ENCODE measurements at places on chromosomes 6 and 20.
A peak's percentile ranks its signal among the peaks of the same experiment; 100 is the strongest.

- no peak for DNase-seq
Measured at GRCh38 chr20:19026121-19026878, 186.1 kb upstream of the SLC24A3 start.

DNA sequence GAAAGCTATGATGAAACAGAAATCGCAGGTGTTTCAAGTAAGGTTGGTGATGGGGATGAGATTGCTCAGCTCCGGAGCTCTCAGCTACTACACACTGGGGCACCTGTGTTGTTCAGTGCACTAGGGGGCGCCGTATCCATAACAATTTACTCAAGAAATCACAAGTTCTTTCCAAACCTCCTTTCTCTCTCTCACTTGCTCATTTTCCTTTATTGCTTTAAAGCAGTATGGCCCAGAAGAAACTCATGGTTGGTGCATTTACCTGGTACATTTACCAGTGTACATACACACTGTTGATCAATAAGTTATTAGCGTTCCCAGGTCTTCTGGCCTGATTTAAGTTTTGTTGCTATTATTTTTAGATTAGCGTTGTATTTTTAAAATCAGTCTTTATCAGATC is 235.2 kb upstream of the TAB2 start:
- peak; percentile 59 for DNase-seq

GRCh38 chr20:6041808-6042265 is 12.0 kb downstream of the LRRN4 start:
- no peak for DNase-seq

DNA sequence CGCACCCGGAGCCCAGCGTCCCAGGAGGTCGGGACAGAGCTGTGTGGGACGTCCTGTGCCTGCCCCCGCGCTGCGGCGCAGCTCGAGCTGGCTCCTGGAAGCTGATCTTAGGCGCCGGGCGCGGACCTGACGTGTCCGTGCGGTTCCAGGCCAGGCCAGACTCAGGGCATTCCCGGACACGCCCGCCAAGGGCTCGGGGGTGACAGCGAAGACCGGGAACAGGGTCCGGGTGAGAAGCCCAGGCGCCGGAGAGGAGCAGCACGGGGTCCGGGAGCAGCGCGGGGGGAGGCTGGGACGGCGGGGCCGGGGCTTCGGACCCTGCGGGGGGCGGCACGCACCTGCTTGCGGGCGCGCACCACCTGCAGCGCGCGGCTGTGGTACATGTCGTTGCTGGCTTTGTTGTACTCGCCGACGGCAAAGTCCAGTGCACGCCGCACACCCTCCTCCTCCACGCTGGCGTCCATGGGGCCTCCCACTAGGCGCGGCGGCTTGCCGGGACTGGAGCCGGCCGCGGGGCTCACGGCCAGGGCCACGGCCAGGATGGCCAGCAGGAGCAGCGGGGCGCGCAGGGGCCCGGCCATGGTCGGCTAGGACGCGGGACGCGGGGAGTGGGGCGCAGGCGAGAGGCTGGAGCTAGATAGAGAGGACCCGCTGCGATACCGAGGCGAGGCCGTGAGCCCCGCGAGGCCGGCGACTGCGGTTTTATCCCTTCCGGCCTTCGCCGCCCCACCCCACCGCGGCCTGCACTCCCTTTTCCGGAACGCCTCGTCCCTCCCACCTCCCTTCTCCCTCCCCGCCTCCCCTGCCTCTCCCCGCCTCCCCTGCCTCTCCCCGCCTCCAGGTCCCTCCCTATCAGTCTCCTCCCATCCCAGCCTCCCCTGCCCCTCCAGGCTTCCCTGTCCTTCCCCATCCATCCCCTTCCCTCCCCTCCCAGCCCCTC is at the start of gene CST3:
TSS of gene CST3 (minus strand) at position 674 of the 940 bp plus-strand sequence. CDS start at position 581, 93 bp downstream.
- DNase-seq = peak; percentile 86

DNA sequence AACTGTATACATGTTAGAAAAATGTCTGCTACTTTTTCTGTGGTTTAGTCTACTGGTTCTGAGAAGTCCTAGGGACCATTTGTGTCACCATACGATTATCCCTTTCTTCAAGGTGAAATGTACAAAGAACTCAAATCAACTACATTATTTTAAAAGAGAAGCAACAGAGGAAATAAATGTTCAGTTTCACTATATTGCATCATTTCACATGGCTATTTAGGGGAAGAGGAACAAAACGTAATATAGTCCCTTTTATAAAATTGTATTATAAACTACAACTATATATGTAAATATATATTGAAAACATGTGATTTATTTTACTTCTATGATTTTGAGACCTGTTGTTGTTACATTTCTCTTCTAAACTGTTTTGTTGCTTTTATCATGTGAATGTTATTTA is 1308.0 kb downstream of the EPHA7 start:
- DNase-seq = no peak

- DNase-seq = no peak
Measured at GRCh38 chr6:32194388-32194787, 1.9 kb upstream of the GPSM3 start.

GRCh38 chr6:106126482-106126881 is 40.3 kb downstream of the PRDM1 start:
- DNase-seq = no peak

DNA sequence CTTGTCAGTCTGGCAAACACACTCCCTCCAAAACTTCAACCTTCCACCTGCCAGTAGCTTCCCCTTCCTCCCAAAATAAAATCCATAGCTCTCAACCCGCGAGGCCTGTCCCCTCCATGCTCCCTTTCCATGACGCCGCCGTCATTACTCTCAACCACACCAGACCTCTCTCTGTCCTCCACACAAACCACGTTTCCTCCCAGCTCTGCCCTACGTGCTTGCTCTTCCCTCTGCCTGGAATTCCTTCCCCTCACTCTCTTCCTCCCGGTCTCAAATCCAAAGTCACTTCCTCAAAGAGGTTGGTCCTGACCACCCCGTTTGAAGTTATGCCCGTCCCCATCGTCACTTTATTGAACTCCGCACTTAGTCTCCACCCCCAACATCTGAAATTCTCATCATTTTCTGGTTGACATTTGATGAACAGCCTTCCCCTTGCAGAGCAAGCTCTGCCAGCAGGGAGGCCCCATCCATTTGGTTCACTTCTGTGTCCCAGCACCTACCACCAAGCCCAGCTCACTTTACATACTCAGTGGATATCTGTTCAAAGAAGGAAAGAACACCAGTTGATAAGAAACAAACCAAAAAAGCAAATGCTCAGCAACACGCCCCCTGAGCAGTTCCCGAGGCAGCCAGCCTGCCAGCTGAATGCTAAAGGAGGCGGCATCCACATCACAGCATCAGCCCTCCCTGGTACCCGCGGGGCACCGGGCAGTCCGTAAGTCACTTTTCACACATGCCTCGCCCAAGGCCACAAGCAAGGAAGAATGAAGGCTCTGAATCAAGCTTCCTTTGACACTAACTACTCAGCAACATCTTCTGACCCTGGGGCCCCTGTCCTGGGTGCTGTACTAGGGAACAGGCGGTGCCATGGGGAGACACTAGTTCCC is 125.0 kb downstream of the NFATC2 start:
- no peak for DNase-seq

DNA sequence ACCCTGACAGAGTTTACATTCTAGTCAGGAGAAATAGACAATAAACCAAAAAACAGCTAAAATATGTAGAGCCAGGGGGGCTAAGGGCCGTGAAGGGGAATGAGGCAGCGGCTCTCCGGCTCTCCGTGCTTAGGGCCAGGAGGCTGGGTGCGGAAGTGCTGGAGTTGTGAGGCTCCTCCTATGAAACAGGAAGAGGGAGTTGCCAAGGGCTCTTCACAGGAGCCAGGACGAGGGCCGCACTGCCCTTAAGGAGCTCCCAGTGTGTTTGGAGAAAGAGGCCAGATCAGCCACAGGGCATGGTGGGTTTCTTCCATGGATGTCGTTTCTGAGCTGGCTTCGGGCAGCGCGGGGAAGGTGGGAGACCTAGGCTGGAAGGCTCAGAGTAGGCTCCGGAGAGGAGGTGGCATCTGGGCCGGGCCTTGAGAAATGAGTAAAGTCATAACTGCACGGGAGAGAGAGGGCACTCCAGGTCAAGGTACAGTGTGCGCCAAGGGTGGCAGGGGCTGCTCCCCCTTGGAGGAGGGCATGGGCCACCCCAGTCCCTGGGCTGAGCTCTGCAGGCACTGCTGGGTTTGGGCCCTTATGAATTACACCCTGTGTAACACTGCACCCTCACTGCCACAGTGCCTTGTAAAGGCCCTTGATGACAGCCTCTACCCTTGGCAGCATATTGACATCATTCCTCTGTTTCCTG is 20.8 kb upstream of the MLN start:
- no peak for DNase-seq

GRCh38 chr6:37083243-37084138 is 78.0 kb downstream of the FGD2 start:
- peak; percentile 76 for DNase-seq

- no peak for DNase-seq
Measured at GRCh38 chr6:145012039-145012662, 723.2 kb downstream of the EPM2A start.

DNA sequence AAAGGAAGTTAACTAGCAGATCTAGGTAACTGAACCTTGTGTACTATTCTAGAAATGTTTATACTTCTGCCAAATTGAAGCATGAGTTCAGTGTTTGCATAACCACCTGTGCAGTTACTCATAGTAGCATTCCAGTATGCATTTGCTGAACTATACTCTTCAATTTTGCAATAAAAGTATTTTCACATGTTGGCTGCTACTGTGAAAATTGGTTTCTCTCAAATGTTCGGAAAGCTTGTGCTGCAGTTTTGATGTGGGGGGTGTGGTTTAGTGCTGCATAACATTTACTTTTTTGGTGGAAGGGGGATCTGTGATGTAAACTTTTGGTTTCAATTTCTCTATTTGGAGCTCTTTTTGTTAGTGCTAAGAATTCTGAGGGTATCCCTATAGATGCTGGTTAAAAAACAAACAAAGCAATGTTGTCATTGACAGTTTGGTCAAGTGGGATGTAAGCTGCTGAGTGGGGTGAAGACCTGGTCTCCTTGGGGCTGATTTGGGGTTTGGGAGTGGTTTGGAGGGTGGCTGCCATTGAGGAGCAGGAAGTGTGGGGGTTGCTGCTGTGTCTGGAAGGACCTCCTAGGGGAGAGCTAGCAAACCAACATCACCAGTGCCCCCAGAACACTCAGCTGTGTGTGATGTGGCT is 87.8 kb downstream of the CARMIL1 start:
- no peak for DNase-seq

- DNase-seq = no peak
Measured at GRCh38 chr6:163309491-163310026, 105.0 kb upstream of the QKI start.

GRCh38 chr6:42104095-42104803 is 38.2 kb downstream of the C6orf132 start:
- no peak for DNase-seq

DNA sequence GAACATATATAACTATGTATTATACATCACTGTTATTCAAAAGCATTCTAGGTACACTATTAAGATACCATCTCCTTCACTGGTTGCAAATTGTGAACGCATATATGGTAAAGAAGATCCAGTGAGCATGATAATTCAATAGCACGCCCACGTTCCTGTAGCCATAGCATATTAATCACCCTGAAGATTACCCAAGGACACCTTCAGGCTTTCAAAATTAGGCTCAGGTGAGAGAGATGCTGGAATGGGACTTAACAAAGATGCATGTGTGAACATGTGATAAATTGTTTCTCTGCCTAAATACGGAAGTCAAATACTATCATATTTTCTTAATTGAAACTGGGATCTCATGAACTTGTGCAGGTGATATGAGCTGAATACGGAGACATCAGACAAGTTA is 303.5 kb downstream of the PTPRK start:
- no peak for DNase-seq

GRCh38 chr6:5338177-5338960 is 77.1 kb downstream of the FARS2 start:
- no peak for DNase-seq

GRCh38 chr6:49336514-49337131 is 126.4 kb downstream of the MMUT start:
- DNase-seq = no peak

GRCh38 chr20:58553841-58554240 is 38.6 kb upstream of the APCDD1L start:
- no peak for DNase-seq

GRCh38 chr6:158969148-158969547 is 30.9 kb downstream of the RSPH3 start:
- DNase-seq = no peak

GRCh38 chr20:54140067-54140466 is 33.7 kb downstream of the CYP24A1 start:
- DNase-seq = no peak

- no peak for DNase-seq
Measured at GRCh38 chr6:39018103-39018502, 30.5 kb upstream of the GLP1R start.

- no peak for DNase-seq
Measured at GRCh38 chr20:10654630-10655029, 19.2 kb downstream of the JAG1 start.

DNA sequence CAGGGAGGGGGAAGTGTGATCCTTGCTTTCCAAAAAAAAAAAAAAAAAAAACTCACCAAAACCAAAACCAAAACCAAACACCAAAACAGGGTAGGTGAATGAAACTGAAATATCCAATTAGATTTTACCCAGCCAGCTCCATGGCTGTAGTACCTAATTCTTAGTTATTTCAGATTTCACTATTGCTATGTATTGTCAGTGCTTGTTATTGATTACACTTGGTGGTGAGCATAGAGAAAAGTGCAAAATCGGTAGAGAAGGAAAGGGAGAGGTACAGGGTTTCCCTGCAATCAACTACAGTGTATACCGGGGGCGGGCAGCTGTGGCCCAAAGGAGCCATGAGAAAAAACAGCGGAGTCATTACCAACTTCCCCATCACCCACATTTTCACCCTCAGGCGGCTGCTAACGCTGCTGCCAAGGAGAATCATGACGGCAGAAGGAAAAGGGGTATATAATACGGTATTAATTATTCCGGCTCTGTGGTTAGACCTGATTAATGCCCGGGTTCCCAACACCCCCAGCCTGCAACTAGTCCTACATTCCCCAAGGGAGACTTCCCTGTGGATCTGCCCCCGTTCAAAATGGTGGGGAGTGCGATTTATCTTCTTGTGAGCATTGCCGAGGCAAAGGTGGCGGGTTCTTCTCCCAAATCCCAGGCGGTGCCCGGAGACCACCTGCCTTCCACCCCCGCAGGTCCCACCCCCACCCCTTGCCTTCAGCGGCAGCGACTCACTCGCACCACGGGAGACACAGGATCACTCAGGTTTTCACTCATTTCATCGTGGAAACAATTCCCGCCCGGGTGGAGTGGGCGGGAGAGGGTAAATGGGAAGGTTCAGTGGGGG is at the start of gene C6orf62:
TSS of gene C6orf62 (minus strand) at position 30 of the 847 bp plus-strand sequence. CDS start 486 bp downstream, outside the sequence.
- peak; percentile 6 for DNase-seq

Data from NCI-H2171 (cell line).